ENCODE measurements at places on chromosomes 7 and 10.

DNA sequence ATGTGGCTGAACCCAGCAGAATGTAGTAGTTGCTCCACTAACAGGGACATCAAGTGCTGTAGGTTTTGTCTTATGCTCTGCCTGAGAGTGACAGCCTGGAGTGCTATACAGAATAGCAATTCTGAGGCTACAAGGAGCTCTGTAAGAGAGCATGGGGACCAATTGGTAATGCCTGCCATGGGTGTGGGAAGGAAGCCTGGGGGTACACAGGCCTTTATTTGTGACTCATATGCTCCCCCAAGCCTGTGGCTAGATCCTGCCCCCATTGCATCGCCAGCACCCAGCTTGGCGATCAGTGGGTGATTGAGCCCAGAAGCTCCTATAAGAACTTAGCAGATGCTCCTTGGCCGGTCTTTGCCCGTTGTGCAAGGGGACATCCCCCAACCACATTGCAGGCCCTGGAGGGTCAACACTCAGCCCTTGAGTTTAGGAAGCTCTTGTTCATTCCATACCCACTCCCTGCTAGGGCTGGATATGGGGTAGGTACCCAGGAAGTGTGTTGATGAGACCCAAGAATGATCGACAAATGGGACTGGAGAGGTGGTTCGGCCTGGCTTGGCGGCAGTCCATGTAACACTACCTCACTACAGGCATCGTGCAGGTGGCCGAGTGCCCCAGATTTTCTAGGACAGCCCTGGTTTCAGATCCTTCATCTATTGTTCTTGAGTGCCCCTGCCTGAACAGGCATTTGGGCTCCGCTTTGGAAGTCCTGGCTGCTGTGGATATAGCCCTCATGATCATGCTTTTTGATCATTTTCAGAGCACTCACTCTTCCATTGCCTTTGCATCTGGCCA is 37.7 kb downstream of the ZMIZ1 start:
- no peak for DNase-seq

DNA sequence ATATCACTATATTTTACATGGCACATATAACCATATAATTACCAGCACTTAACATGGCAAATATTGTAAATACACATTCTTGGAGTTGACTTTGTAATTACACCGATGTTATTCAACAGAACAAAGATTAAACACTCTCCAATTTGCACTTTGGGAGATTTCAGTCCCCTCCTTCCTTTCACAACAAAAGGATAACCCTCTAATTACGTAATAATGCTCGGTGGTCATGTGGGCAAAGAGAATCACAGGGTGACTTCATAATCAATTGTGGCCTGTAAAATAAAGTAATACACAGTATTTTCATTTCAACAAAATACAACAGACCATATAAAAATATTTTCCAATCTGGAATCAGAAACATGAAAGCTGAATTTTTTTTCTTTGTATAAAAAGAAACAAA is 73.2 kb downstream of the RHOBTB1 start:
- no peak for DNase-seq

DNA sequence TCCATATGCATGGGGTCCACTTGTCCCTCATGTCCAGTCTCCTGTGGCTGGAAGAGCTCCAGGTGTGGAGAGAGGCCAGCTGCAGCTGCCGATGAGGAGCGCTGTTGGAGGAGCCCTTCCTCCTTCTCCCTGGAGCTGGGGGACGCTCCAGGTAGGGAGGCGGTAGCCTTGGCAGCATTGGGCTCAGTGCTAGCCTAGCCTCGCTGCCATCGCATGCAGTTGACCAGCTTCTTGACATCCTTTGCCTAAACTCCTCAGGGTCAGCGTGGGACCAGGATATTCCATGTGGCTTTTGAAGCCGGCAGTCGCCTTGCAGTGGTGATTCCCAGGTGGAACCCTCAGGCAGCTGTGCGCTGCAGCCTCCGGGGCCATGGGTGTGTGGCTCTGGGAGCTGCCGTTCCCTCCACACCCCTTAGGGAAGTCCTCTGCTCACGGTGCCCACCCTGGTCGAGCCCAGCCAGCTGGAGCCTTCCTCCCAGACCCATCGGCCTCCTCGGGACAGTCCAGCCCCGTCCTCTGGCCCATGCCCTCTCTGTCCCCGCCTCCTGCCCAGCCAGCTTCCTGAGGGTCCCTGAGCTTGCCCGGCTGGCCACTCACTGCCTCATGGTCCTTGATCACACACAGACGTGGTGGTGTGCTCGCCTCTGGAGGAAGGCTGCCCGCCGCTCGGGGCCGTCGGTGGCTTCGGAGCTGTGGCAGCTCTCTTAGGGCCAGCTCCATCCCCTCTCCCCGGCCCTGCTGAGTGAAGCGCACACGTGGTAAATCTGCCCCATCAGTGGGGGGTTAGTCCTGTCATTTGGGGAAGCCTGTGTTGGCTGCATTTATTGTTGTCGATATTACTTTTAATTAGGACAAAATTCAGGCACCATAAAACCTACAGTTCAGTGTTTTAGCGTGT is 21.2 kb downstream of the INPP5A start:
- DNase-seq: no peak

GRCh38 chr10:80579181-80579763 is 41.6 kb downstream of the SH2D4B start:
- DNase-seq: no peak

- no peak for DNase-seq
Observed at GRCh38 chr10:6195376-6195775, 7.4 kb upstream of the PFKFB3 start.

DNA sequence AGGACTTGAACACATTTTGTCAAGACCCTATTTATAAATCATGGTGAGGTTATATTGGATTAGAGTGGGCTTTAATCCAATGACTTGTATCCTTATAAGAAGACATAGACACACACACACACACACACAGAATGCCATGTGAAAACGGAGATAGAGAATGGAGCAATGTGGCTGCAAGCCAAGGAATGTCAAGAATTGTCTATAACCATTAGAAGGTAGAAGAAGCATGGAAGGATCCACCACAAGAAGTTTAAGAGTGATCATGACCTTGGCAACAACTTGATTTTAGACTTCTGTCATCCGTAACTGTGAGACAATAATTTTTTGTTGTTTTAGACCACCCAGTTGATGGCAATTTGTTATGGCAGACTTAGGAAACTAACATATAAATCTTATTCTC is 514.2 kb downstream of the TFEC start:
- no peak for DNase-seq

DNA sequence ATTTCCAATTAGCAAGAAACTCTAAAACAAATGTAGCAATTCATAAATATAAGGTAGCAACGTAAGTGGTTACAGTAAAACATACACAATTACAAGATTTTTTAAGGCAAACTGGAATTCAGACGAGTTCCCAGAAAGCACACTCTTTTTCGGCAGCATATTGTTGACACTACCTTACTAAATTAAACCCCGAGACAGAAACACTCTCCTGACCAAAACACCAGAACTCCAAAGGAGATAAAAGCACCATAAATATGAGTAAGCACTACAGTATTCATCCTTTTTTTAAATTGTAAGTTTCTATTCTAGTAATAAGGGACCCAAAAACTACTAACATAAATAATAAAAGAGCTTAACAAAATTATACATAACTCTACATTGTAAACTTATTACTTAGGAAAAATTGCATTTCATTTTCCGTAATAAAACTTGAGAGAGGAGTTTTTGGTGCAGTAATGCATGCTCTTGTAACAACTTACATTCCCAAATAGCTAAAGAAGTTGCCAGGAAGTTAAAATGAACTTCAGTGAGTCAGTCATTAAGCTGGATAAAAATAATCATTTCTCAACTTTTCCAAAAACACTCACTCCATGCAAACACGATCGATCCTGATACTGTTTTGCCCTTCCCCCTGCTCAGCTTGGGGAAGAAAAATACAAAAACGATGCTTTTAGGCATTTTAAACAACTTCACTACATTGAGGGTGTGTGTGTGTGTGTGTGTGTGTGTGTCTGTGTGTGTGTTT is 2.0 kb downstream of the PIP4K2A start:
- DNase-seq: no peak

DNA sequence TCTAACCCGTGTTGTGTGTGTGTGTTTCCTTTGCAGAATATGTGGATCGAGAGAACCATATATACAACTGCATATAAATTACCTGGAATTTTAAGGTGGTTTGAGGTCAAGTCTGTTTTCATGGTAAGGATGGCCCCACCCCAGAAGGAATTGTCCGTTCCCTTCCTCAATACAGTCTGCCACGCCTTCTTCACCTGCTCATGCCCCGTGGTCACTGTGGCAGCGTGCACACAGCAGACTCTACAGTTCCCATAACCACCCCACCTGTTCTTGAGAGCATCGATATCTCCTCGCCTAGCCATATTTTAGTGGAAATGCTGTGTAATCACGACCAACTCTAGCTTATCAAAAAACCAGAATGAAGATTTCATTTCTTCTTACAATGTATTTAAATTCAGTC is 134.0 kb upstream of the NPS start:
- DNase-seq: no peak

DNA sequence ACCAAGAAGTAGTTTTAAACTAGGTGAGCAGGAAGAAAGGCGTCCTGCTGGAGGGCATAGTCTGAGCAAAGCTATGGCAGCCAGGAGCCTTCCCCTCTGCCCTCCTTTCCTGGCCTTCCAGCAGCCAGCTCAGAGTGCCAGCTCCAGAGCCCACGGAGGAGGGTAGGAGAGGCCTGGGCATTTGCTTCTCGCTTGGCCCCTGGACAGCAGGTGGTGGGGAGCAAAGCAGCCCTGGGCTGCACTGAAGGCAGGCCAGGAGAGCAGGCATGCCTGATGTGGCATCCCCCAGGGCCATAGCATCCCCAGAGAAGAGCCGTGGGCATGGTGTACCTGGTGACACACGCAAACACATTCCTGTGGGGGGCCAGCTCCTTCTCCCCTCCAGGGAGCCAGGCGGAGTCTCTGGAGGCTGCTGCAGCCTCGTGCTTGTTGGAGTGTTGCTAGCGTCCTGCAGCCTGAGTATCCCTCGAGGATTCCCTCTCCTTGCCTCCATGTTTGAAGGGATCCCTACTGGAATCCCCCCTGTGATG is 43.9 kb downstream of the CDH23 start:
- DNase-seq: no peak

GRCh38 chr7:4045975-4046374 is 636.1 kb upstream of the FOXK1 start:
- no peak for DNase-seq

- no peak for DNase-seq
Observed at GRCh38 chr7:88347090-88347489, 40.4 kb upstream of the STEAP4 start.

Data from endothelial cell (in vitro differentiated cells).